ENCODE measurements at places on chromosomes 7 and 10.

GRCh38 chr7:98860071-98860470 is 9.7 kb downstream of the TMEM130 start:
- DNase-seq = no peak

GRCh38 chr7:116633131-116633988 is 38.6 kb upstream of the MET start:
- no peak for DNase-seq

DNA sequence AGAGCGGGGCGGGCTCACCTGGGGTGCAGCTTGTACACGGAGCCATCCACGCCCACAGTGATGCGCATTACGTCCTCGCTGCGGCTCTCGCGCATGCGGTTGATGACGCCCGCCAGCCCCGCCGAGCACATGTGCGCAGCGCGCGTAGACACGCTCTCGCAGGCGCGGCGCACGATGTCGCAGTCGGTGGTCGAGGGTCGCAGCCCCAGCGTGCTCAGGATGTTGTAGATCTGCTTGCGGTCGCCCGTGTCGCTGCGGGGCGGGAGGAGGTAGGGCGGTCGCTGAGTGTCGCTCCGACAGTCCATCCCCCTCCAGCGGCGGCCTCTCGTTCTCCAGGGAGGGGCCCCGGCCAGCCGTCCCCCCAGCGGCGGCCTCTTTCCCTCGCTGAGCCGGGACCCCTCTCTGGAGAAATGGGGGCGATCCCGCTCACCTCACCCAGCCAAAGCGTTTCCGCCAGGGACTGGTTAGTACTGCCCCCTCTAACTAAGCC is 4.4 kb upstream of the MYL7 start:
- DNase-seq = no peak

DNA sequence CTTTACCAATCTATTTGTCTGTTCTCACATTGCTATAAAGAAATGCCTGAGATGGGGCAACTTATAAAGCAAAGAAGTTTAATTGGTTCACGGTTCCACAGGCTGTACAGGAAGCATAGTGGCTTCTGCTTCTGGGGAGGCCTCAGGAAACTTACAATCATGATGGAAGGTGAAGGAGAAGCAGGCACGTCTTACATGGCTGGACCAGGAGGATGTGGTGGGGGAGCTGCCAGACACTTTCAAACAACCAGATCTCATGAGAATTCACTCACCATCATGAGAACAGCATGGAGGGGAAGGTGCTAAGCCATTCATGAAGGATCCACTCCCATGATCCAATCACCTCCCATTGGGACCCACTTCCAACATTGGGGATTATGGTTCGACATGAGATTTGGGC is 64.8 kb upstream of the SEPHS1 start:
- DNase-seq = no peak

- DNase-seq = no peak
These were observed 7.2 kb downstream of the ADAMTS14 start for GRCh38 chr10:70679498-70679897.

Measured in T47D (cell line).